ENCODE measurements at places on chromosomes 2 and 18. TPM values are rescaled to one million over a fixed set of nuclear protein-coding genes. Genes with fewer than 3 reads are reported as not detected.

DNA sequence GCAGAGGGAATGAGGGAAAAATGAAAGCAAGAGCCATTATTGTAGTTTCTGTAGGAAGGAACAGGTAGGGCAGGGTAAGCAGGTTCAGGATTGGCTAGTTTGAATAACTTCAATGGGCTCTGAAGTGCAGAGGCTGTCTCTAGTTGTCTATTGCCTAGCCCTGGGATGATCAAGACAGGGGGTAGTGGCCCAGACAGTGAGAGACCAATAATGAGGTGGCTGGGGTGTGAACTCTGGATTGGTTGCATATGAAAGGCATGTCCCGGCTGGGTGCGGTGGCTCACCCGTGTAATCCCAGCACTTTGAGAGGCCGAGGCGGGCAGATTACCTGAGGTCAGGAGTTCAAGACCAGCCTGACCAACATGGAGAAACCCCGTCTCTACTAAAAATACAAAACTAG is 67.5 kb upstream of the SLC38A11 start:
- DNase-seq = no peak

- DNase-seq = no peak
These were observed 33.7 kb downstream of the NABP1 start for GRCh38 chr2:191711621-191712020.

DNA sequence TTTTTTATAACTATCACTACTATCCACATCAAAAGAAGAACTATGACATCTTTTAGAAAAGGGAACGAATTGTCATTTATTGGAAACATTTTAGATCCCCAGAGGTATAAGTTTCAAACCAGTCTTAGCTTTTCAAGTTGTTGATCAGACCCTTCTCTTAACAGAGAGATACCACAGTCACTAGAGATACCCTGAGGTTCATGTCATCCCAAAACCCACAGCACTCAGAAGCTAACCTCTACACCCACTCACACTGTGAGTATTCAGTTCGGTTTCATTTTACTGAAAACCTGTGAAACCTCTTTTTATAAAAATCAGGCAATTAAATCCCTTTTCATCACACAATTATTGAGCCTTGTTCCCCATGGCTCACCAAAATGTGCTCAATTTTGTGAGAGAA is 156.2 kb downstream of the DTNA start:
- no peak for DNase-seq

- DNase-seq = no peak
These were observed 11.2 kb upstream of the SIX2 start for GRCh38 chr2:45020439-45020838.

DNA sequence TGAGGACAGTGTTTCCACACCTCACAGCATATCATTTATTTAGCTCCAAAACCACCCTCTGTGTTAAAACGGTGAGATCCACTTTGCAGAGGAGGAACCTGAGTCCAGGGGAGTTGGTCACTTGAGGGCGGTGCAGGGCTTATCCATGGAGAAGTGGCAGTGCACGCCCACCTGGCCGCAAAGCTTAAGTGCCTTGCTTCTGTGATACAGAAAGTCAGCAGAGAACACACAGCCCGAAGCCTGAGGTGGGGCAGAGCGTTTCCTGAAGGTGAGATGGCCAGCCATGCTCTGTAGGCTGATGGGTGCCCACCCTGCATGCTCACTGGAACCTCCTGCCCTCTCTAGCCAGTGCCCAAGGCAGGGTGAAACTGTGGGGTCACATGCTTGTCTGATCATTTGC is 87.3 kb downstream of the SH3RF3 start:
- no peak for DNase-seq

DNA sequence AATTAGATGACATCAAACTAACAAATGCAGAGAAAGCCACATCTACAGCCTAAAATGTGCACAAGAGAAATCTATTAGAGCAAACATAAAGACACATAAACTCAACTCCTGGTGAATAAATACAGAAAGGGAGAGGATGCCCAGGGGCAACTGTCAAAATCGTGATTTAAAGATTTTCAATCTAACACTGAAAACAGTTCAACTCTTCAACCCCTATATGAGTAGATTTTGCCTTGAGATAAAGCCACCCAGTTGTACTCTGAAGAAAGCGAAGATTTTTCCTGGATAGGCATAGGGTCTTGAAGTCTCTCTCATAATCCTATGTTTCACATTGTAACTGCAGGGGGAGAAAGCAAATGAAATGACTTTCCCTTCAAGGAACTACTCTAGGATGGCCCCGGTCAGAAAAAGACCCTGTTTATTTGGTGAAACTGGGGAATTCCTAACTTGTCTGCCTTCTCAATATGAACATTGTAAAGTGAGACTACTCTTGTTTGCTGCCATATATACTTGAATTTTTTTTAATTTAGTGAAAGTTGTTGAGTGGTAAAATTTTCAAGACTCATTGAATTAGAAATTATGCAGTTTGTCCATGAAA is 226.7 kb downstream of the ERBB4 start:
- DNase-seq = no peak

The B3GNT7 gene
- total RNA-seq = 42.2 TPM

- no peak for DNase-seq
These were observed 203.6 kb downstream of the L3MBTL4 start for GRCh38 chr18:6211174-6211504.

- no peak for DNase-seq
These were observed 47.7 kb upstream of the WDR75 start for GRCh38 chr2:189393440-189394111.

- DNase-seq = no peak
These were observed 45.7 kb downstream of the MAP3K2 start for GRCh38 chr2:127342101-127342500.

The CPLX4 gene
- total RNA-seq = not detected

GRCh38 chr2:3480352-3481010 is 38.9 kb downstream of the ADI1 start:
- no peak for DNase-seq

GRCh38 chr2:199223791-199224190 is 233.9 kb downstream of the SATB2 start:
- no peak for DNase-seq

DNA sequence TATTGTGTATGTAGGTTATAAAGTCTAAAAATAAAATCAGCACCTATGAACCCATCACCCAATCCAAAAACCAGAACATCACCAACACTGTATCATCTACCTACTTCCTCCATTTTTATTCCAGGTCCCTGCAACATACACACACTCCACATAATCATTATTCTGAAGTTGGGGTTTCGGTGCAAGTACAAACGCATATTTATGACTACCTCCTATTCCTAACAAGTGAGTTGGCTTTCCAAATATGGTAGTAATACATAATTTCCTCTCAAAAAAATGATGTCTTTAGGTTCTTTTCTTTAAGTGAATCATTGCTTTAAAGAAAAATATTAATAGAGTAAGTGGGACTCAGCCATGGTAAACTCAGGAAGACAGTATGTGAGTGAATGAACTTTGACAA is 3.3 kb downstream of the ACVR1 start:
- DNase-seq = no peak

DNA sequence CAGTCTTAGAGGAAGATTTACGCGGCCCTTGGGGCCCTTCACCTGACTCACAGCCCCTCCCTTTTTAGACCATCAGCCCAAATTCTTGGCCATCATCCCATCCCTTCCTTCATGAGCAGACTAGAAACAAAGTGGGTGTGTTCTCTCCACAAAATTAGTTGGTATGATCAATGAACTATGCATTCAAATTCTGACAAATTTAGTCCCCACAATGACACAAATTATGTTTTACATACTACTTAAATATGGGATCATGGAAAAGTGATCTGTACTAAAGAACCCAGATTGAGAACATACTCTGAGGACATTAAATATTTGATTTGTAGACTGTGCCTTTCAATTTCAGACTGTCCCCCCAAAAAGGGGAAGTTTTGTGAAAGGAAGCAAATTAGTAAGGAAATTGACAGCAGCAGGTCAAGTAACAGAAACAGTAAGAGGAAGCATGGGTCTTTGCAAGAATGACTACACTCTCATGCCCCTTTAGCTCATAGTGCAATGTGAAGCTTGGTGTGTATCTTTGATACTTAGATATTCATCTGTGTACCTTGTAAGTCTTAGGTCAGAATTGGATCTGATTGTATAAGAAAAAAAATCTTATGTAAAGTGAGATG is 2.2 kb upstream of the MAPRE2 start:
- DNase-seq = no peak

- DNase-seq = no peak
These were observed 112.9 kb downstream of the RAPGEF4 start for GRCh38 chr2:172848519-172848918.

The FAM117B gene
- 24.5 TPM for total RNA-seq

The FTCDNL1 gene
- total RNA-seq = 2.0 TPM
